CD4-positive, alpha-beta T cell treated with Interferon gamma for 1 hour (primary cell): ENCODE measurements at places on chromosomes 11 and 22.

GRCh38 chr11:106523171-106523570, 445.7 kb downstream of the AASDHPPT start:
- DNase-seq = no peak

DNA sequence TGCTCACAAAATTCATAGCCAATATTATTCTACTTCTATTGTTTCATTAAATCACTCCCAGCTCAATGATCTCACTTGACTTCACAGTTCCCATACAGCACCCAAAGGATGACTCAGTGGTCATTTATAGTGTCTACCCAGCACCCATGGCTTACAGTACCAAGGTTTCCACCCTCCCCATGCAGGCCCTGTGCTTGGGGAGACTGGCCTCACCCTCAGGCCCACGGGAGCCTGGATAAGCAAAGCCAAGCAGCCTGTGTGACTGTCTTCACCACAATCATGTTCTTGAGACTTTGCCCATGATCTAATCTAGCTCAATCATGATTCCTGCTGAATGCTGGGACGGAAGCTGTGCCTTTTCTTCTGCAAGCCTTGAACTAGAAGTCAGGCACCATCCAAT, 97.6 kb downstream of the SLC36A4 start:
- no peak for DNase-seq

DNA sequence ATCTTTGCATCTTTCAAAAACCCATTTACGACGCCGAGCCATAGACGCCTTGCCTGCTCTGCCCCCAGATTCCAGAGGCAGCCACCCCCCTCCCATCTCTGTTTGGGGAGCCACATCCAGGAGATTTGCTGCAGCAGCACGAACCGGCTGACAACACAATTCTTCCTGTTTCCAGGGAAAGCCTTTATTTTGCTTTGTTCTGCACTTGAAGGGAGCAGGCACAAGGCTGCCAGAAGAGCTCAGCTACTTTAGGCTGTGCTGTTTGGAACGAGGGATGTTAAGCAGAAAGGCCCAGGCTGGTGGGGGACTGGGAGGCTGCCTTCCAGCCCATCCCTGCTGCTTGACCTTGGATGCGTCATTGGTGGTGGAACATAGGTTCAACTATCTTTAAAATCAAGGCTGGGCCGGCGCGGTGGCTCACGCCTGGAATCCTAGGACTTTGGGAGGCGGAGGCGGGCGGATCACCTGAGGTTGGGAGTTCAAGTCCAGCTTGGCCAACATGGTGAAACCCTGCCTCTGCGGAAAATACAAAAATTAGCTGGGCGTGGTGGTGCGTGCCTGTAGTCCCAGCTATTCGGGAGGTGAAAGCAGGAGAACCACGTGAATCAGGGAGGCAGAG, 243.9 kb downstream of the MIAT start:
- no peak for DNase-seq

DNA sequence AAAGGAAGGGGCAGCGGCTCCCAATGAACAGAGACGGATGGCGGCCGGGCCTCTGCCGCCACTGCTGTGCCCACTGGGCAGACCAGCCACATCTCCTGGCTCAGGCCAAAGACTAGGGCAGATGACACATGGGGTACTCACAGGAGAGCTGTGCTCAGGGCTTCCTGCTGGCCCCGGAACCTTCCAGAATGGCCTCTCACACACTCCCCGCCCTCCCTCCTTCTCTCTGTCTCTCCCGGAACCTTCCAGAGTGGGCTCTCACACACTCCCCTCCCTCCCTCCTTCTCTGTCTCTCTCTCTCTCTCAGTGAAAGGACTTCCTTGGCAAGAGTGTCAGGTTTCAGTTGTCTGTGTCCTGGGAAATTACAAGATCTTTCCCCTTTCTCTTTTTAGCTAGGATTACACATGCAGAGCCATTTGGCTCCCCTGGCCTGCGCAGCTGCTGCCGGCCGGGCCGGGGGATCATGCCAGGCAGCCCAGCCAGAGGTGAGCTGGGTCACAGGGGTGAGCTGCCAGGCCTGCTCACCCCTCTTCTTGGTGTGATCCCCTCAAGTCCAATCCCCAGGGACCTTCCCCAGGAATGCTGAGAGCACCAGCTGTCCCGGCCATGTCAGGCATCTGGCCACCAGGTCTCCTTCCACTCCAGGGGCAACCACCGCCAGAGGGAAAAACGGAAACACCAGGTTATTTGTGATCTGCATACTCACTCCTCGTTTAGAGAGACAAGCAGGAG, 45.3 kb upstream of the ADA2 start:
- no peak for DNase-seq

DNA sequence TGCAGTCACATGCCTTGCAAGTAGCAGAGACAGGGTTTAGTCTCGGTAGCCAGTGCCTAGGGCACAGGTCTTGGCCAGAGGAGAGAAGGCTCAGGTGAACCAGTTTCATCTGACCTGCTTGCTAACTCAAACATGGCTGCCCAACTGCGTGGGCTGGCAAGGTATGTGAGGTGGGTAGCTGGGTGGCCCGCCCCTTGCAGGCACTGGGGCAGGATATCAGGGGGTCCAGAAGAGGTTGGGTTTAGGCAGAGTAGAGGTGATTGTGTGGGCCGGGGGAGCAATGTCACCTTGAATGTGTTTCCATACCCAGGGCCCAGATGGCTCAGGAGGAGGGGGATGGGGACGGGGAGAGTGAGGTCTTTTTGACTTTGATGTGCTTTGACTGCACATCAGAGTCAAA, 37.7 kb downstream of the ST3GAL4 start:
- DNase-seq = no peak

- no peak for DNase-seq
These were observed 31.0 kb downstream of the ZBED4 start for GRCh38 chr22:49884503-49885260.

DNA sequence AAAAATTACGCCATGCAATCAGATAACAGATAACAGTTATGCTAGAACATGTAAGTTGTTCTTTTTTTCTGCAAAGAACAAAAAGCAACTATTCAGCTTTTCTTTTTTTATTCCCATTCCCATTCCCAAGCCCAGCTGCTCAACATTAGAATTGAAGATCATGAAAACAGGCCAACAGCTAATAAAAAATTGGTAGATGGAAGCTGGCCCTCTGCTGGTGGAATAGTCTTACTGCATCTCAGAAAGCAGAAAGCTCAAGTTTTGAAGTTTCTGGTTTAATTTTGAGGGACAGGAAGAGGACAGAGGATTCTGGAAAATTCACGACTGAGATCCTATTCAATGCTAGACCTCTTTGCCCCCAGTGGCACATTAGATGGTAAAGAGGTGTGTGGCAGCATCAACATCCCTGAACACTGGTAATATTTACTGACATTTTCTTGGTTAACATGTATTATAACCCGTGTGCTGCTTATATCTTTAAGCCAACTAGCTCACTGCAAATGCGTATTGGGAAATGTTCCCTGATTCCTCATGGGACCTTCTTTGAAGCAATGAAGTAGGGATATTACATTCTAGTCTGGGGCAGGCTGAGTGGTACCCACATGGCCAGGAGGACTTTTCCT, 591.2 kb downstream of the OPCML start:
- no peak for DNase-seq

DNA sequence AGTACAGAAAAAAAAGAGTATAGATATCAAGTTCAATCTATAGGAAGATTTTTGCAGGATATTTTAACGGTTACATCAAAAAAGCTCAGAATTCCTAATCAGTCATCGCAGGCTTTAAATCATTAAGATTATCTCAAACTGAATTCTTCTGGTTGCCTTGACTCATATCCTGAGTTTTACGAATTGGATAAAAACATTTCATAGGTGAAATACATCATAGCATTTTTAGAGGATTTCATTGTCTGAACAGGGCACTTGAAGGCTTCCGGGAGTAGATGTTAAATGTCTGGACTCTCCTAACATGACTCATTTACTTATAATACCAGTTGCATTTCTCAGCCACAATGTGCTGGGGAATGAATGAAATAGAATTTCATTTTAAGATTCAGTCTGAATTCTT, 2216.6 kb upstream of the RAG2 start:
- no peak for DNase-seq

- DNase-seq = no peak
These were observed 11.6 kb downstream of the UVRAG start for GRCh38 chr11:75826461-75827230.
